ENCODE measurements at places on chromosomes 12 and 14.

DNA sequence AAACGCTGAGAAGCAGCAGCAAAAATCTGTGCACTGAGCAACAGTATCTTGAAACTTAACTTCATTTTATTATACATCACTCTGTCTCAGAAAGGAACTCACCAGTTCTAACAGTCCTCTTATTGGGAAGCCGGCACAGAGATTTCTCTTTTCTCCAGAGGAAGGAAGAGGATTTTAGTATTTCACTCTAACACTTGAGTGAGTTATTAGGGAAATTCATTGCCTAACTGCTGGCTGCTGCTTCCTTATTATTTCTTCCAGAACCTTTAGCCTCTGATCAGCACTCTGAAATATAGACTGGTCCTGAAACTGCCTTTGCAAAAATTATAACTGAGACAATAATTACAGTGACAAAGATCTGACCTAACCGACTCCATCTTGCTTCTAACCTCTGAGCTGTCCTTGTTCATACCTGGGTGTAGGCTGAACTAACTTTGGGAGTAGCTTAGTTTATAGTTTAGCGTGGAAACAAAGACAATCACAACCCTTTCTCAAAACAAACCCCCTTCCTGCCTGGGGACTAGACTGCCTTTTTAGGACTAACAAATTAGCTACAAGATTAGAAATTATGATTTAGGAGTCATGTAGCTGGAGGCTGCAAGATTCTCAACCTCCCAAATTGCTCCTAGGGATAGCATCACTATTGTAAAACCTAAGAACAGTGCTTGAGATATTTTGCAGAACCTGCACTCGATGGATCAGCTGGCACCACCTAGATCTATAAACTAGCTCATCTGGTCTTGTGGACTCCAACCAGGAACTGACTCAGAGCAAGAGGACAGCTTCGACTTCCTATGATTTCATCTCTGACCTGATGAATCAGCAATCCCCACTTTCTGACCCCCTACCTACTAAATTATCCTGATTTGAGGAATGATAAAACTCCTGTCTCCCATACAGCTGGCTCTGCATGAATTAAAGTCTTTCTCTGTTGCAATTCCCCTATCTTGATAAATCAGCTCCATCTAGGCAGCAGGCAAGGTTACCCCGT is 117.5 kb downstream of the DYRK2 start:
- no peak for DNase-seq

DNA sequence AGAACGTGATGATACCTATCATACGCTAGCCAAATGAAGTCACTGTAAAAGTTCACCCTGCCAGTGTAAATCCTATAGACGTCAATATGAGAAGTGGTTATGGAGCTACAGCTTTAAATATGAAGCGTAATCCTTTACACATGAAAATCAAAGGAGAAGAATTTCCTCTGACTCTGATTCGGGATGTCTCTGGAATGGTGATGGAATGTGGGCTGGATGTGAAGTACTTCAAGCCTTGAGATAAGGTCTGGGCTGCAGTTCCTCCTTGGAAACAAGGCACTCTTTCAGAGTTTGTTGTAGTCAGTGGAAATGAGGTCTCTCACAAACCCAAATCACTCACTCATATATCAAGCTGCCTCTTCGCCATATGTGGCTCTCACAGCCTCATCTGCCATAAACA is 53.1 kb upstream of the NAP1L1 start:
- DNase-seq, result no peak

GRCh38 chr12:116339800-116340371 is 62.4 kb upstream of the MED13L start:
- no peak for DNase-seq

DNA sequence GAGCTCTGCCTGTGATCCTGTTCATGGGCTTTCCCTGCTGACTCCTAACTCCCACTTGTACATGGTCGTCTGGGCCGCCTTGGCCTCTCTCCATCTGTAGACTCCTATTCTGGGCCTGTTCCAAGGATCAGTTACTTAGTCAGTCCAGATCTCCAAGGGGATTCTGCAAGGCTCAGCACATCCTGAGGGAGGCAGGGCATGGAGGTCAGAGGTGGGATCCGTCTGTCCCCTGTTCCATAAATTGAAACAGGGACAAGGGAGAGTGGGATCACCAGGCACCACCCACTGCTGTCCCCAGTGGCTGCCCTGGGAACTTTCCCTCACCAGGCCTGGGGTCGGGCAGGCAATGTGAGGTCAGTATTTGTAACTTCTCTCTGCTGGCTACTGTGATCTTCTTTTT is 43.5 kb downstream of the KCTD10 start:
- DNase-seq, result no peak

DNA sequence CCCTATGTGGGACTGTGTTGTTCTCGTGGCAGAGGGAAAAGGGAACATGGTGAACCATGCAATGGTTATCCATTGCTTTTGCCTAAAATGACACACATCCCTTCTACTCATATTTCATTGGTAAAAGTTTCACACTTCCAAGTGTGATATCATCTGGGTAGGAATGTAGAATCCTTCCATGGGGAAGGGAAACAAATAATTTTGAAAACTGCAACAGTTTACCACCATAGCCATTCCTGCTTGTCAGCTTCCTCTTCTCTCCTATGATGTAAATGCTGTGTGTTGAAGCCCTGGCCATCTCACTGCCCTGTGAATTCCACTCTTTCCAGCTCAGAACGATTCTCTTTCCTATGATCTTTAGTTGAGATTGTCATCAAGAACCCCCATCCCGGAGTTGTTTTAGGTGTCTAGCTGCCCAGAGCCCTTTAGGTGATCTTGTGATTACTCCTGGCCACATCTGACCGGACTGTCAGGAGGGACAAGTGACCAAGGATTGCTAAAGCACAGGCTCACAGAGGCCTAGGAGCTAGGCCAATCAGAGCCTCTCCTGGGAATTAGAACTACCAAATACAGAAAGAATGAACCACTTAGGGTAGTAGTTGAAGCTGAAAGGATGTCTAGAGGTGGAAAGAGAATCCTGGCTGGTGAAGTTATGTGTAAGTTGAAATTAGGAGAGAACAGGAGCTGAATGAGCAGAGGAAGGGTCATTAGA is 84.6 kb downstream of the VCPKMT start:
- no peak for DNase-seq

- no peak for DNase-seq
Observed at GRCh38 chr14:103280278-103280928, 53.6 kb upstream of the EIF5 start.

DNA sequence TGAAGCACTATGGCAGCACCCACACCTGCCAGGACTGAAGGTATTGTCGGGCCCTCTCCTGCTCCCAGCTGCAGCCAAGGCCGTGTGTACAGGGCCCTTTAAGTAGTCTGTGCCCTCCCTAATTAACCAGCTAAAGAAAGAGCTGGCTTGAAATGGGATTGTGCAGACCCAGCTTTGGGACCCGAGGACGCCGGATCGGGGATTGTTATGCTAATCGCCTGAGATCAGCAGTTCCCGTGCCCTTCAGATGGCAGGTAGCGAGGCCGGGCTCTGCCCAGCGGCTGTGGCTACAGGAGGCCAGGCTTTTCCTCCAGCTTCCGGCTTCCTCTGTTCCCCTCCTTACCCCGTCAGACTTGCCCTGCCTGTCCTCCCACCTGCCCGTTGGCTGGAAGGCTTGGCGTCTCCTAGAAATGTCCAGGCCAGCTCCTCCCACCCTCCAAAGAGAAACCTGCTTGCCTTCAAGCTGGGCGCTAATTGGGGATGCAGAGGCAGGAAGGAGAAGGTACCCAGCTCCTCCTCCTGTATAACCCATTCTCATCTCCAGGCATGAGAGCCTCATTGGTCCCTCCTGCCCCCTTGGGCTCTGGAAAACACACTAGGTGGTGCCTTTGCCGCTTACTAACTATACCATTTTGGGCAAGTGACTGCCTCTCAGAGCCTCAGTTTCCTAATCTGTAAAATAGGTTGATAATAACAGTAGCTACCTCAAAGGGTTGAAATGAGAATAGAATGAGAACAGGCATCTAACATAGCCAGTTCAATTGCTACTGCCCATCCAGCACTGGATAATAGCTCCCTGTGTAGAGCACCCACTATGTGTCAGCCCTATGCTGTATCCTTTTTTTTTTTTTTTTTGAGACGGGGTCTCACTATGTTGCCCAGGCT is 25.8 kb upstream of the MSI1 start:
- DNase-seq, result no peak
